ENCODE measurements at places on chromosomes 2 and 18.

DNA sequence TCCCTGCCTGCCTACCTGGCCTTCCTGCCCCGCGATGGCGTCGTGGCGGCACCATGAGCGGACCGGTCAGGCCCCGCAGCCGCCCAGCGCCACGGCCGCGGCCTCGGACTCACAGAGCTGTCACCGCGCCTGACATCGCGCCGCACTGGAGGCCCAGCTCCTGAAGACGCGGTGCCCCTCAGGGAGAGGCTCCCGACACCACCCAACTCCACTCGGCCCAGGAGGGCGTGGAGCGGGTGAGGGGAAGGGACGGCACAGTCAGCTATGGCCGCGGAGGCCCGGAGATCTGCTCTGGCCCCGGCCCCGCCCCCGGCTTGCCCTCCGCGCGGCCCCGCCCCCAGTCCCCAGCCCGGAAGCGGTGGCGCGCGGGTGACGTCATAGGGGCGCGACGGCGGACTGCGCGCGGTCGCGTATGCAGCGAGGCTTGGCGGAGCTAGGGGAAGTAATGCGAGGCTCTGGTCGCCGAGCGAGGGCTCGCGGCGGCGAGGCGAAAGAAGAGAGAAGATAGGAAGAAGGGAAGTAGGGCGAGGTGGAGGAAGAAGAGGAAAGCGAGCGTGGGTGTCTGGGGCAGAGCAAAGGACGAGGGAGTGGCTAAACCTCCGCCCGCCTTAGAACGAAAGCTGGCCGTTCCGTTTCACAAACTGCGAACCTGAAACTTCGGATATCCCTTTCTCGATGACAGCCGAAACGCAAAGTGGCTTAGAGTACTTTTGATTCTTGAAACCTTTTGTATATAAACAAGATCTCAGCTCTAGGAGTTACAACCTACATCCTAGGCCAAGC is at the start of gene SLC35F5:
SLC35F5 (minus strand) TSS at position 288 of the 783 bp plus-strand sequence; CDS start at position 55, 233 bp downstream.
- DNase-seq, result peak; percentile 86

DNA sequence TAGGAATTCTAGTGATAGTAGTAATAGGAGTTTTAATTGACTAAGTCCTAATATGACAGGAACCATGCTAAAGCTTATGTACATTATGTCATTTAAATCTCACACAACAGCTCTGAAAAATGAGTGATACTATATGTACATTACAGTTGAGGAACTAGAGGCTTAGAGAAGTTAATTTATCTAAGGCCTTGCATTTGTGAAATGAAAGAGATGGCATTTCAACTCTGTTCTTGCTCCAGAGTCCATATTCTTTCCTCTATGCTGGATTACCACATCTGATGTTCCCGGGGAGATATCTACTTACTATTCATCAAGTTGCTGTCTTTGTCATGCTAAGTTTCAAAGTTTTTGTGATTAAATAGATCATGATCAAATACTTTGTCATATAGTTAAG is 5.7 kb downstream of the AGPS start:
- DNase-seq, result no peak

GRCh38 chr2:174551697-174552096 is 45.9 kb downstream of the WIPF1 start:
- no peak for DNase-seq

GRCh38 chr2:41504532-41504931 is 543.3 kb upstream of the PKDCC start:
- DNase-seq, result no peak

DNA sequence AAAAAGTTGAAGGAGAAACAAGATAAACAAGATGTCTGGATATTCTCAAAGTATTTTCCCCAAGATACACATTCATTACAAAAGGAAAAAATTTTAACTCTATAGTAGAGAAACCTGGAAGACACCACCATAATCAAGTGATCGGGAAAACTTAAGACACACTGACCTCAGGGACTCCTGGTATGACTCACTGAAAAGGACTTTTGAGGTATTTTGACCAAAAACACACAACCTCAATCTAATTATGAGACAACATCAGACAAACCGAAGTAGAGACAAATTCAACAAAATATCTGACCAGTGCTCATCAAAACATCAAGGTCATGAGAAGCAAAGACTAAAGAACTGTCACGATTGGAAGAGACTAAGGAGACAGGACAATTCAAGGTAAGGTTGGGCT is 34.7 kb downstream of the LPIN2 start:
- no peak for DNase-seq

GRCh38 chr2:116442418-116442817 is 1372.1 kb upstream of the DDX18 start:
- DNase-seq, result no peak

- DNase-seq, result peak; percentile 55
Observed at GRCh38 chr2:32680942-32681341, 53.1 kb downstream of the TTC27 start.

GRCh38 chr2:105609746-105610402 is 134.8 kb upstream of the NCK2 start:
- DNase-seq, result no peak

GRCh38 chr2:11379558-11379957 is 35.1 kb upstream of the ROCK2 start:
- no peak for DNase-seq

DNA sequence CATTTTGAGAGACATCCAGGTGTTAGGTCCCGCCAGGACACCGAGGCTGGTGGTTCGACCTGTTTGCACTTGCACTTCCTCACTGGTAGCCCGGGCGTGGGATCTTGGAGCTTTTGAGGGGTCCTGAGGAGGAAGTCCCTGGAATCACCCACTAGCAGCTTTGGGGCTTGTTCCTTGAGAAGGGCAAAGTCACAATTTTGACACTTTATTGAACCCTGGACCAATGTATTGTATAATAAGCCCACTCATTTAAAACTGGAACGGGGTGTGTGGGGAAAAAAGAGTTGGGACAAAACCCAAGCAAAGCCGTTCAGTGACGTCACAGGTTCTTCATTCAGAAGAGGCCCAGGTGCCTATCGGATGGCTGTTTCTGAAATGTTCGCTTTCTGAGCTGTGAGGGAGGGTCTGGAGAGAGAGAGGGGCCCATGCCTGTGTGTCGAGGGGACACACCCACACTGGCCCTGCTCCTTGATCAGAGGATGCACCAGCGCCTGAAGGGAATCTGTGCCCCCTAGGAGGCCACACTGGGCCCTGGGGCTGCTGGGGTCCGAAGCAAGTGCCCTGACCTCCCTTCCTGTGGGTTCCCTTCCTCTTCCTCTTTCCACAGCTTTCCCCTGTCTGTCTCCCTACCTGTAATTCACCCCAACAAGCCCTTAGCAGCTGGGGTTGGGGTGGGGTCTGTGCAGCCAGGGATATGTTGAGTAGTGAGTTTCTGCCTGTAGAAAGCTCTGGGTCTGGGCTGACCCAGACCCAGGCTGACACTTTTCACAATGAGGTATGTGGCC is 2.6 kb downstream of the LPIN1 start:
- no peak for DNase-seq

DNA sequence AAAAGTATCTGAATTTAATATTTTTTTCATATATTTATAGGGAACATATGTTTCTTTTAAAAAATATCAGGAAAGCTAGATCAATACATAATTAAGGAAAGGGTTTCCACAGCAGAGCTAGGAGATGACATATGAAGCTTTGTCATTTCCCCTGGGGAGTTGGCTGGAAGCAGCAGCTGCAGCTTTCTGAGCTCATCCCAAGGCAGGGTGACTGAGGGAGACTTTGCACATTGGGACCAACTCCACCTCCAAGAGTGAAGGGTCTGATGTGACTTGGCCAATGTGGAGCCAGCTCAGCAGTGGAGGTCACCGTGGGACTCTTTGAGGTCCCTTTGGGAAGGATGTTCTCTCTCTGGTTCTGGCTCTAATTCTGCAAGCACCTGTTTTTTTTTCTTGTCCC is 315.1 kb downstream of the RDH14 start:
- no peak for DNase-seq

GRCh38 chr2:181466661-181467576 is 9.7 kb downstream of the ITGA4 start:
- peak; percentile 77 for DNase-seq

GRCh38 chr18:48817021-48817461 is 133.7 kb downstream of the SMAD7 start:
- DNase-seq, result no peak

GRCh38 chr2:171389325-171389724 is 44.5 kb downstream of the METTL8 start:
- no peak for DNase-seq

DNA sequence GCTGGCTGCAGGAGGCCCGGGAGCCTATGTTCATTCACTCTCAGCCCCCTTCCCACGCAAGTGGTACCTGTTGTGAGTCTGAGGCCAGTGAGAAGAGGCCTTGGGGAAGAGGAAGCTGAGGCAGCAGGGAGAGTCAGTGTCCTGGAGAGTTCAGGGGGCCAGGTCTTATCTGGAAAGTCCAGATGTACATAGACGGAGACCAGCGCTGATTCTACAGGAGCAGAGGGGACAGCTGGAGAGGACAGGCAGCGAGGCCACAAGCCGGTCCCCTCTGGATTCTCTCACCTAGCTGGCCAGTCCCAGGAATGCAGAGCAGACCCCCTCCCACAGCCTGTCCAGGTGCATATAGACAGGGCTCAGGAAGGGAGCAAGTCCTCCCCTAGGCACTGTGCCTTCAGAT is 29.1 kb upstream of the SELENOI start:
- DNase-seq, result no peak

GRCh38 chr2:181697571-181697970 is 17.3 kb upstream of the NEUROD1 start:
- no peak for DNase-seq

GRCh38 chr2:15825276-15825980 is 114.9 kb upstream of the MYCN start:
- DNase-seq, result no peak

DNA sequence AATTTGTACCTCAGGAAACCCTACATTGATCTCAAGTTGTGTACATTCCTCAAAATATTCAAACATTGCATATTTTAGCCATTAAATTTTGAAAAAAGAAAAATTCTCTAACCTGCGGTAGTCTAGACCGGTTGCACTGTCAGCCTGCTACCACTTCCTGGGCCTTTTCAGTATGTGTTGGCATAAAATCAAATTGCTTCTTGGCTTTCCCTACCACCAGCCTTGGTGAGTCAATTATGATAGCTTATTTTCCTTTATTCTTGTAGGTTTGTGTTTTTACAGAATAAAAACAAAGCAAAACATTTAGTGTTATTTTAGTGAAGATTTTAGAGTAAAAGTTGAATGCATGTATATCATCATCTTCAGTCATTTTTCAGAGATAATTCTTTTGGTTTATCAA is 61.2 kb downstream of the FAM171B start:
- peak; percentile 39 for DNase-seq

- no peak for DNase-seq
Observed at GRCh38 chr2:238302087-238302486, 13.7 kb upstream of the PER2 start.

- DNase-seq, result peak; percentile 81
Observed at GRCh38 chr2:8544786-8545694, 136.8 kb upstream of the ID2 start.

GRCh38 chr2:179909845-179910734 is 48.7 kb upstream of the ZNF385B start:
- DNase-seq, result no peak

DNA sequence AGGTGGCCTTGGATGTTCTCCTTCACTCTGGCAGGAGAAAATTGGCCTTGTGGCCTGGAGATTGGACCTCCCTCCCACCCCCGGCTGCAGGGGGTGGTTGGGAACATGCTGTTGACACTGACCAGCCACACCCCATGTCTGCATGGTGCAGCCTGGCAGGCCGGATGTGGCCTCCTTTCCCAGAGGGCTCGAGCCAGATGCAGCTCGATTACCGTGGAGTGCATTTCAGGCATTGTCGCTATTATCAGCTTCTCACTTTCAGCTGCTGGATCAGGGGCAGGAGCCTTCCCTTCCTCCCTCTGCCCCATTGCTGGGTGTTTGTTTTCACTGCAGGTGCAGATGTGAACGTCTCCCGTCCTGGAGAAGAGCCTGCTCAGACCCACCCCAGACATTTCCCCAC is 211.0 kb upstream of the SIX2 start:
- DNase-seq, result peak; percentile 27
